Left kidney (tissue), 8 donors: ENCODE measurements at places on chromosomes 1 and 21. TPM values are rescaled to one million over a fixed set of nuclear protein-coding genes. Genes with fewer than 3 reads are reported as not detected.

DNA sequence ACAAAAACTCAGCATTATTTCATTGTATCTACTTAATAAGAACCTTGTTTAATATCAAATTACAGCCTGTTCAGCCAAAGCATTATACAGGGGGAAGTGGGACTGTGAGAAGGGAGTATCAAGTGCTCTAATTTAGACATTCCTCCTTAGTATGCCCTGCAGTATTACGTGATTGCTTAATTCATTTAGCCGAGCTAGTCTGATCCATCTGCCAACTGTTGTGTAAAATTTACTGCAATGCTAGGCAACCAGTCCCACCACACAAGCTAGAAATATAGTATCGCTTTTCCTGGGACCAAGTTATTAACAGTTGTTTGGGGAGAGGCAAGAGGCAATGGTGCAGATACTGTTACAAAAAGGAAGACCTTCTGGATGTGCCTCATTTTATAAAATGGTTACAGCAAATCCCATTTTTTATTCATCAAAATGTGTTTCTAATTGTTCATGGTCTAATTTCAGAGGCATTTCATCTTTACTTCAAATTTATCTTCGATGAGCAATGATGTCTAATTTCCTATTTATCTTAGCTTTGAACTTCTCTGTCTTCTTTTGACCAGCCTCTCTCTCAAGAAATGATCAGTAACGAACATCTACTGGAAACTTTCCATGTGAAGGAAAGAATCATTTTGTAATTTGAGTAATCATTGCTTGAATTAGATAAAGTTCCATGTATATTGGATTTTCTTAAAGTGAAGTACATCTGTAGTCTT, 283.3 kb downstream of the DUSP10 start:
- DNase-seq = peak; percentile 52

DNA sequence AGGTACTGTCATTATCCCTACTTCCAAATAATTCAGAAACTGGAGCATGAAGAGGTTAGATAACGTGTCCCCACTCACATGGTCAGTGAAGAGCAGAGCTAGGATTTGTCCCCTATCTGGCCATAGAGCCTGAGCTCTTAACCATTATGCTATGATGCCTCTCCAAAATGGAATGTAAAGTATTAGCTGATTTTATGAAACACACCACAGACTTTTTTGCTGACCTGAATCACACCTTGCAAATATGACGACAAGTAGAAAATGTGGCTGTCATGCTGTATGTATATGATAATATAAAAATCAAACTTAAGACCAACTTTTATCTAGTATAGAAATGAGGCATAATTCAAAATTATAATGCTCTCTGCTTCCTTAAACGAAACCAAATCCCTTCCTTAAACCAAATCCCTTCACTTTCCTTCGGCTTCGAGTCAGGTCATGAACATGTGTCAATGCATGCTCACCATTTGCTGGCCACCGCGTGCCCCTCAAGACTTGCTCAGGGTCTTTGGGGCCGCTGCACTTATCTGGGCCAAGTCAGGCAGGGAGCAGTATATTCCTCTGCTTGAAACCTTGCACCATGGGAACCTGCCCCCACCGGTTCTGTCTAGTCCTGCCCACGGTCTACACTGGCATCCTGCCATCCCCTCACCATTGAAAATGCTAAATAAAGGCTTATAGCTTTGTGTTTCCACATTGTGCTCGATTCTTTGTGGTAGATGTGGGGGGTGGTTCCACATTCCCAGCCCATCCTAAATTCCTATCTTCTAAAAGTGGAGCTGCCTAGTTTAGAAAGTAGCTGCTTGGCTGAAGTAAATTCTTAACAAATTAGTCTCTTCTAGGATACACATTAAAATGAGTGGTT, 1.6 kb upstream of the TMCC2 start:
- DNase-seq = no peak

DNA sequence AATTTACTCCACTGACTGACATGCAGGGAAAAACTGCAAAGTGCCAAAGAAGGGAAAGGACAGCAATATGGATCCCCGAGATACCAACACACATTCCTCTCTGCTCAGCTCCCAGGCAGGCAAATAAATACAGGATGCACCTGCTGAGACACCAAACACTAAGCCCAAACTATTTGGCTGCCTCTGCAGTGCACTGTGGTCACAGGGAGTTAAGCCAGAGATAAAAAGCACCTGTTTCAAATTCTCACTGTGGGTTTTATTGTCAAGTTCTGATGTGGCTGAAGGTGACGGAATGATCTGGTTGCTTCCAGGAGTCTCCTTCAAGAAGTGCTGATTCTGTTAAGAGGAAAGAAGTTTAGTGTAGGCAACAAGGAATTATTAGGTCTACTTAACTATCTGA, 17.7 kb downstream of the TEX38 start:
- no peak for DNase-seq

- DNase-seq = no peak
Measured at GRCh38 chr1:28258628-28259251, 578 bp upstream of the SESN2 start.

- peak; percentile 83 for DNase-seq
Measured at GRCh38 chr1:206912445-206913095, 9.2 kb downstream of the FCMR start.

- peak; percentile 69 for DNase-seq
Measured at GRCh38 chr1:60108196-60108595, 34.6 kb upstream of the C1orf87 start.

- no peak for DNase-seq
Measured at GRCh38 chr1:45589861-45590260, 6.0 kb downstream of the NASP start.

DNA sequence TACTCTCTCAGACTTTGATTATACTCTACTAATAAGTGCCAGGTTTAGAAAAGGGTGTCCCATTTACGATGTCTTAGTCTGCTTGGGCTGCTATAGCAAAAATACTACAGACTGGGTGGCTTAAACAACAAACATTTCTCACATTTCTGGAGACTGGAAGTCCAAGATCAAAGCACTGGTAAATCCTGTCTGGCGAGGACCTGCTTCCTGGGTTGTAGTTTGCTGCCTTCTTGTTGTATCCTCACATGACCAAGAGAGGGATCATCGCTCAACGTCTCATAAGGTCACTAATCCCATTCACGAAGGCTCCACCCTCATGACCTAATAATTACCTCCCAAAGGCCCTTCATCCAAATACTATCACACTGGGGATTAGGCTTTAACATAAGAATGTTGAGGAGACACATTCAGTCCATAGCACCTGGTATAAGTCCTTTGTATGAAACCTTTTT, 12.0 kb downstream of the PRDX6 start:
- DNase-seq = no peak

GSTM5 gene
- polyA plus RNA-seq = 44.7 TPM
